CMK (cell line): ENCODE measurements at places on chromosomes 3 and 15.

DNA sequence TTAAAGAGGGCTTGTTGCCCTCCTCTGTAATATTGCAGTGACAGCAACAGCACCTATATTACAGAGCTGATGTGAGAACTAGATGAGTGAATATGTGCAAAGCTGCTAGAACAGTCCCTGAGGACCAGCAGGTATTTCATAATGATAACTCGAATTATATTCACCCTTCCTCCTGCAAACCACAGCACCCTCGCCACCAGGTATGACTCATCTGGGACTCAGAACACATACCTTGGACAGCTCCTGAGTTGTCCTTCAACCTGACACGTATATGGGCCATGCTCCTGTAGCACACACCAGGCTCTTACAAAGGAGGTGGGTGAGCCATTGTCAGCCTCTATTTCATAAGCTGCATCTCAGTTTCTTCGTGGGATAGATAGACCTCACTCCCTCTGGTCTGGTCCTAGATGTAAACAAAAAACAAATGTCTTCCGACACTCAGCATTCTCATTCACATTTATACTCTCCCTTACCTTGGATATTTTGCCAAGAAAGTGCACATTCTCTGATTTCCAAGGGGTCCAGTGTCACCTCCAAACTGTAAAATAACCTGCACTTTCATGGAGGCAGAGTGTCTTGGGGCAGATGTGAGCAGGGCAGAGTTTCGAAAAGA is 124.5 kb downstream of the TLE3 start:
- DNase-seq: no peak

GRCh38 chr3:11236588-11237461 is 35.4 kb upstream of the ATG7 start:
- DNase-seq: no peak

DNA sequence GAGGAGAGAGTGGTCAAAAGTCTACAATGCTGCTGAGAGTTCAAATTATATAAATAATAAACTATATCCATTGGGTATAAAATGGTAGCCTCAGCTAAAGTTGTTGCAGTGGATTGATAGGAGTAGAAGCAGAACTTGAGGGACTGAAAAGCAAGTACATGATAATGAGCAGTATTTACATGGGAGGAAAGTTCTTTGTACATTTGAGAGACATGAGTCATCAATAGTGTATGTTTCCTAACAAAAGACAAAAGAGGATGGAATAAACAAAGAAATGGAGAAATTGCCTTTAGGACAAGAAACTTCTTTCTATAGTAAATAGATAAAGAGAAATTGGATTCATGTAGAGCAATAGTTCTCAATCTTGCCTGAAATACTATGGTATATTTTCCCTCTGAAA is 110.0 kb upstream of the PLSCR5 start:
- DNase-seq: no peak

DNA sequence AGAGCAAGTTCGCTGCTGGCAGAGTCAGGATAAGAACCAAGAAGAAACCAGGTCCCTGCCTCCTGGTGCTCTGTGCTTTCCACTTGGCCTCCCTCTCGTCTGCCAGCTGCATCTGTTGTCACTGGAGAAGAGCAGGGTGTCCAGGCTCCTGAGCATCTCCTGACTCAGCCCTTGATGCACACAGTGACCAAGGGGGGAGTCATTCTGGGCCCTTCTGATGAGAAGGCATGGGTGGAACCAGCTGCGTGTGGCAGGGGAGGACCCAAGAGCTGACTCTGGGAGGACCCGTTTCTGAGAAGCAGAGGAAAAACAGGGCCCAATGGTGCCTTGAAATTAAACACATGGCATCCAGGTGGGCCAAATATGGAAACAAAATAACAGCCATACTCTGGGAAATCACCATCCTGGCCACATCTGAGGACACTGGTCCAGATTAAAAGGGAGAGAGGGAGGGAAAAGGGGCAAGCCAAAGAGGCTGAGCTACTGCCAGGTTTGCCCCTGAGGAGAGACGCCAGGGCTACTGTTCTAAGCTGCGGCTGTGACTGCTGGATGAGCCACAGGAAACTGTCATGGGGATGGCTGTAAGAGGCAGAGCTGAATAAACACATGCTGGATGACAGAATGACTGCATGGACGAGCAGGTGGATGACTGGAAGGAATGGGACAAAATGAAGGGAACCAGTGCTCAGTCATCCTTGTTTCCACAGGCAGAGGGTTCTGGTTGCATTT is 58.1 kb upstream of the CA12 start:
- no peak for DNase-seq

DNA sequence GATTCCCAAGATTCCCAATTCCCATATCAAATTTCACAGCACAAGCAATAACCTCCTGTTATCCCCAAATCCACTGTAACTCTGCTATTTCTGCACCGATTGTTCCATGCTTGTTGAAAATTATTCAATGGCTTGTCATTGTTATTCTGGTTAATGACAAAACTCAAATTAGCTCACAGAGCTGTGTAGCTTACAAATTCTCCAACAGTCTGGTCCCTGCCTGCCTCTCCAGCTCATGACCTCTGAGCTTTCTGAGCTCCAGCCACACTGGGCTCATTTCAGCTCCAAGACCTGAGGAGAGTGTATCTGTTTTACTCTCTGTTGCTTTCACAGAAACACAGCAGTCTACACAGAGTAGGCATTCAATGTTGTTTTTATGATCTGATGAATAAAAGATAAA is 3.3 kb downstream of the DPPA2 start:
- DNase-seq: no peak

GRCh38 chr3:158297940-158298339 is 188.1 kb downstream of the RSRC1 start:
- DNase-seq: no peak

- no peak for DNase-seq
Measured at GRCh38 chr15:48924528-48925393, 39.0 kb downstream of the SHC4 start.

- no peak for DNase-seq
Measured at GRCh38 chr15:71565631-71566160, 244.7 kb upstream of the NR2E3 start.

DNA sequence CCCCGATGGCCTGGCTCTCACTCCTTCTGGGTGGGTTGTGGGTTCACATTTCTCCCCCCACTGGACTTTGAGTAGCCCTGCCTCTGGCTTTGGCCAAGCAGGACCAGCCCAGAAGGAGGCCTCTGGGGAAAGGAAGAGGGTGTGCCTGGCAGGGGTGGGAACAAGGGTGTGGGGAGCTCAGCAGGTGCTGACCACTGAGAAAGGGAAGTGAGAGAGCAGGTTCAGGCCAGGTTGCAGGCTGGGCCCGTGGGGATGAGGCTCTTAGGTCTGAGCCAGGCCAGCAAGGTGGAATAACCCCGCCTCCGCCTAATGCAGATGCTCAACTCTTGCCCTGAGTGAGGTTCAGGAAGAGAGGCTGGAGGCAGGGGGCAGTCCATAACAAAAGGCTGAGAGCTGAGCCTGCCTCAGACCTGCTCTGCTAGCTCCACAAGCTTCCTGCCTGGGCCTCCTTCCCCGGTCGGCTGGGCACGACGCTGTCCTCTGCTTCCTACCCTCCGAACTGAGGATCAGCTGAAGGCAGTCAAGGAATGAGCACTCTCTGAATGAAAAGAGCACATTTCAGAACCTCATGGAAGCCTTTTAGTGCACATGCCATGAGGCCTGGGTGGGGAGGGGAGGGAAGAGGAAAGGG is 82.7 kb downstream of the TLE3 start:
- DNase-seq: no peak
